H7 (cell line): ENCODE measurements at places on chromosomes 13 and 19. TPM values are rescaled to one million over a fixed set of nuclear protein-coding genes. Genes with fewer than 3 reads are reported as not detected.

MYO16 gene
- total RNA-seq: 0.03 TPM in 1 of 2 replicates, not detected in the other

HS6ST3 gene
- total RNA-seq: 0.21 and 0.26 TPM in 2 replicates

LRRC63 gene
- total RNA-seq: not detected in 2 replicates

LYPD3 gene
- total RNA-seq: 0.11 TPM in 1 of 2 replicates, not detected in the other

FAM83E gene
- 3.8 and 4.0 TPM in 2 replicates for total RNA-seq

SMIM17 gene
- not detected in 2 replicates for total RNA-seq

SPRED3 gene
- 1.6 and 4.2 TPM in 2 replicates for total RNA-seq

TNFRSF19 gene
- 0.22 and 0.31 TPM in 2 replicates for total RNA-seq
